Activated T-helper 1 cell treated with anti-CD3 and anti-CD28 coated beads, Interleukin-2, amount 50 U/mL, for 16 hours (primary cell): ENCODE measurements at places on chromosomes 16 and 17.
A peak's percentile ranks its signal among the peaks of the same experiment; 100 is the strongest.

DNA sequence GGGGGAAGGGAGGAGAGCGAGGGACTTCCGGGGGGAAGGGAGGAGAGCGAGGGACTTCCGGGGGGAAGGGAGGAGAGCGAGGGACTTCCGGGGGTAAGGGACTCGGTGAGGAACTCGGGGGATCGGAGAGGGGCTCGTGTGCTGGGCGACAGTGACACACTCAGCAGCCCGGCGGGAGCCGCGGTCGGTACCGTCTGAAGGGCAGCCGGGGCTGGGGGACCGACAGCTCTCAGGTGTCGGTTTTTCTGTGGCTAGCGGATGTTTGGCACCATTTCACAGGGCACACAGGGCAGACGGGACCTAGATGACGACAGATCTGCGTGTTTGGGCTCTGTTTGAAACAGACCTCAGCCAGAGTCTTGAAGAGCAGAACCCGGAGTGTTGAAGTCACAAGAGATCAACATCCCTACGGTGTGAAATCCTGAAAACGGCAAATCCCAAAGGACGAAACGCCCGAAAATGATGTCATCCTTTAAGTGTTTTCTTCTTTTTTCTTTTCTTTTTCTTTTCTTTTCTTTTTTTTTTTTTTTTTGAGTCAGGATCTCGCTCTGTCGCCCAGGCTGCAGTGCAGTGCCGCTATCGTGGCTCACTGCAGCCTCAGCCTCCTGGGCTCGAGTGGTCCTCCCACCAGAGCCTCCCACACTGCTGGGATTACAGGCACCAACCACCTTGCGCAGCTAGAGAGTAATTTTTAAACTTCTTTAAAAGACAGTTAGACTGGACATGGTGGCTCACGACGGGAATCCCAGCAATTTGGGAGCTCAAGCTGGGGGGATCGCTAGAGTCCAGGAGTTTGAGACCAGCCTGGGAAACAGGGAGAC lies 23.9 kb downstream of the ZNF778 start:
- DNase-seq: peak; percentile 59

DNA sequence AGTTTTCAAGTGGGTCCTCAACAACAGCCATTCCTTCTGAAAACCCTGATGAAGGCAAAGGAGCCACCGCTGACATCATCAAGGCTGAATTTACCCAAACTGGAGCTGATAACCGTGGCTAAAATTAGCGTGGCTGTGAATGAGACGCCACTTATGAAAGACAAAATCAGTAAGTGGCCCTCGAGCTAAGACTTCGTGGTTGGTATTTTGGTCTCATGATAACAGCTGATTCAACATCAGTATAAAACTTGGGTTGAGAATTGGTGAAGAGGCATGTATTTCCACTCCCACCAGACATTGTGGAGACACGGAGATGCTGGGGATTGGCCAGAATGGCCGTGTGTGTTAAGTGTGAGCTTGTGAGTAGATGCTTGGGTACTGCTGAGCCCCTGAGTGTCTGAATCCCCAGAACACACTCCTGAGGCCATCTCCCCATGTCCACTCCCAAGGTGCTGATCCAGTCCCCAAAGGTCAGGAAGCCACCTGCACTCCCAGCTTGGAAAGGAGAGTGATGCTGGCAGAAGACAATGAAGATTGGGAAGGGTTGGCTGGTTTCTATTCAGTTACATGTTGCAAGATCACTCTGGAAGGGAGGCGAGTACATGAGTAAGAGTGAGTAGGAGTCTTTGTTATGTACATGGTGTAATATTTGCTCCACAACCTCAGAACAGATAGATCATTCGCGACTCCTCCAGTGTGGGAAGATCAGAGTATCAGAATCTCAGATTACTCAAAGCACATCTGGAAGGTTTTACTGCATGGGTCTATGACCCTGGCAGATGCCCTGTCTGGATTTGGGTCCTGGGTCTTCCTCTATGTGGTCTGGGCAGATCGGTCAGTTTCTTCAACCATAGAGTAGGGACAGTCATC lies 207.7 kb downstream of the HS3ST3A1 start:
- no peak for DNase-seq

- DNase-seq: no peak
These were observed 73.0 kb downstream of the ZNF778 start for GRCh38 chr16:89290472-89290871.

- no peak for DNase-seq
These were observed 27.2 kb upstream of the ITGAX start for GRCh38 chr16:31327646-31328225.

DNA sequence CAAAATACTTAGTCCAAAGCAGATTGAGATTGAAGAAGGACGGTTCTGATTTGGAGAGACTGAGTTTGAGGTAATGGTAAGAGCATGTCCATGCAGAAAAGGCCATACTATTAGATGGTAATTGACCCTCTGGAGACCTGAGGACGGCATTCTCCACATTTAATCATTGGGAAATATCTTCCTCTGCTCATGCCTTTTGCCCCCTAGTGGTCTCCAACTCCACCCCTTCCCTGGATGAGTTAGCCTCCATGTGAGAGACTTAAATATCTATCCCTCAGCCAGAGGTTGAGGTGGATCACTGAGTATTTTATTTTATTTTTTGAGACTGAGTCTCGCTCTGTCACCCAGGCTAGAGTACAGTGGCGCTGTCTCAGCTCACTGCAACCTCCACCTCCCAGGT lies 10.4 kb upstream of the OR3A1 start:
- DNase-seq: no peak

DNA sequence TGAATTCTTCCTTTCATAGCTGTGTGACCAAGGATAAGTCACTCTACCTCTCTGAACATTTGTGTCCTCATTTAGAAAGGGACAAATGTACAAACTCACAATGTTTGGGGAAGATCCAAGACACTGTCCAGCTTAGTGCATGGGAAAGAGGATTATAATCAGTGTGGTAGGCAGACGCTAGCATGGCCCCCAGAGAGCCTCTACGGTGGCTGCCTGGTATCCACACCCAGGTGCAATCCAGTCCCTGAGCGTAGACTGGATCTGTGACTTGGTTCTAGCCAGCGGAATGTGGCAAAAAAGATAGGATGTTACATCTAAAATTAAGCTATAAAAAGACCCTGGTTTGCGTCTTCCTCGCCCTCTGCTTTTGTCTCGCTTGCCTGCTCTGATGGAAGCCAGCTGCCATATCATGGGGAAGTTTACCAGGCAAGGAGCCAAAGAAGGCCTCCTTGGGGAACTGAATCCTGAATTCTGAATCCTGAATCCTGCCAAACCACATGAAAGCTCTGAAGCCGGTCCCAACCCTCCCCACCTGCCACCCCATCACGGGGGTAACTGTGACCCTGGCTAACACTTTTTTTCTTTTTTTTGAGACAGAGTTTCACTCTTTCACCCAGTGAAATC lies 51.7 kb downstream of the PLXDC1 start:
- DNase-seq: no peak

GRCh38 chr16:89765292-89765830 lies 44.0 kb downstream of the ZNF276 start:
- DNase-seq: no peak

GRCh38 chr16:46982335-46982734 lies 8.9 kb upstream of the DNAJA2 start:
- DNase-seq: no peak

DNA sequence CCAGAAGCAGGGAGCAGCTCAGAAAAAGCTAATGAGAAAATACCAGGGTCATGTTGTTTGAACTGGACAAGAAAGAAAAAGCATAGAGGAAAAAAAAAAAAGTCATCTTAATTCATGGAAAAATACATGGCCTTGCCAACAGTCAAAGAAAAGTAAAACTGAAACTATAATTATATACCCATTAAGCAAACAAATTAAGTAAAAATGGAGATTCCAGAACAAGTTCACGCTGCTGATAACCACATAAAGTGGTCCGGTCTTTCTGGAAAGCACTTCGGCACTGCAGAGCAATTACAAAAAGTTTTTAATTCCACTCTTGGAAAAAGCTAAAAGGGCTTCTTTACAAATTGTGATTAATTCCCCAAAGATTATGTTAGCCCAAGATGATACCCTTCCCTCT lies 12.4 kb upstream of the P2RX5 start:
- DNase-seq: no peak
